ENCODE measurements at places on chromosomes 7 and 10.

DNA sequence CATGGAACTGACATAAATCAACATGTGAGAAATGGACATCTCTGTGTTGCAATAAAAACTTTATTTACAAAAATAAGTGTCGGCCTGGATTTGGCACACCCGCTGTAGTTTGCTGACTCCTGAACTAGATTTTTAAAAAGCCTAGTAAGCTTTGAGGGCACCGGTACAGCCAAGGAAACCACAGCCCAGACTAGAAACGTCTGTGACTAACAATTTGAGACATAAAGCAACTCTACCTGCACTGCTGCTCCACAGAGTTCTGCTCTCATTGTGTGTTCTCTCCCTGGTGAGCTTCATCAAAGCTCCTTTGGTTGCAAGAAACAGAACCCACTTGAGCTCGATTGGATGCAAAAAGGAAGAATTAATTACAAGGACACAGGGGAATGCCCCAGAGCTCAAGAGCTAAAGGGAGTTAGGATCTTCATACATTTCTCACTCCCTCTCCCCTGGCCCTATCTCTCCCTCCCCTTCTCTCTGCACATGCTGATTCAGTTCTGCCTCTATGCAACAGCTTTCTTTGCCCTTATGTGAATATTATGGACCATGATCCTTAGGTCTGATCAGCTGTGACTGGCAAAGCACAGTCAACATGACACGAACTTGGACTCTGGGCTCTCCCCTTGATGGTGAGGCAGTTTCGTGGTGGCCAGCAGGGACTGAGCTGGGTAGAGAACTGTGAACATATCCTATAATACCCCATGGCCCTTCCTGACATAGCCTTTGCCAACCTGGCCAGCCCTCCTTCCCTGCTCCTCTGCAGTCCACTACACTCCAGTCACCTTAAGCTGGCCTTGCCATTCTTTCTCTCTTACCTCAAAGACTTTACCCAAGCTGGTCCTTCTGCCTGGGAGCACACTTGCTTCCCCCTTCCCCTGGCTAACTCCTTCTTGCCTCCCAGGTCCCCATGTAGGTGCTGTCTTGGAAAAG is 77.5 kb upstream of the YAE1 start:
- no peak for DNase-seq

DNA sequence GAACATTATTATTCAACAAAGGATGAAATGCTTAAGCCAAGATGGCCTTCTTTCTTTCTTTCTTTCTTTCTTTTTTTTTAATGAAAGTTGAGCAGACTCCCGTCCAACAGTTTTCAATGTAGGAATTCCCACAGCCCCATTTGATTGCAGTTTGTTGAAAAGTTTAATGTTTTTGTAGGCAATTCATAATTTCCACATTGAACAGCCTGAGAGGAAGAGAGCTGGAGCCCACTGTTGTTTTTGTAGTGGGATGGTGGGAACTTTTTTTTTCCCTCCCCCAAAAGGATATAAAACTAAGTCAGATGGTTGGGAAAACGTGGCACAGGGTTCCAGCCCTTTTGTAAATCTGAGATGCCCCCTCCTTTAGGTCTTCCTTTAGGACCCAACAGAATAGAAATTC is 86.6 kb downstream of the TCF7L2 start:
- no peak for DNase-seq

DNA sequence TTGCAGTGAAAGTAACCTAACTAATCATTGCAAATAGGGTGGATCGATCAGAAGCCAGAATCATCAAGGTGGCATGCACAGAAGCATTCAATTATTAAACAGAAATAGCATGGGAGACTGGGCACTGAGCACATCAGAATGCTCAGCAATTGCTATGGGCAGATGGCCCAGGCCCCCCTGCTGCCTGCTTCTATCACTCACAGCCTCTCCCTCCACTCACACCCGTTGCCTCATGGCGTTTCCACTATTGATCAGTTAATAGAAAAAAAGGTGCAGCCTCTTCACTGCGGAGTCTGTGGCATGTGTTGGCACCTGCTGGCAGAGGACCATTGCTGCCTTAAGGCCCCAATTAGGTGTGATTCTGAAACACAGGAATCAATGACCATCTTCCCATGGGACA is 11.2 kb upstream of the HTR5A start:
- DNase-seq: no peak

DNA sequence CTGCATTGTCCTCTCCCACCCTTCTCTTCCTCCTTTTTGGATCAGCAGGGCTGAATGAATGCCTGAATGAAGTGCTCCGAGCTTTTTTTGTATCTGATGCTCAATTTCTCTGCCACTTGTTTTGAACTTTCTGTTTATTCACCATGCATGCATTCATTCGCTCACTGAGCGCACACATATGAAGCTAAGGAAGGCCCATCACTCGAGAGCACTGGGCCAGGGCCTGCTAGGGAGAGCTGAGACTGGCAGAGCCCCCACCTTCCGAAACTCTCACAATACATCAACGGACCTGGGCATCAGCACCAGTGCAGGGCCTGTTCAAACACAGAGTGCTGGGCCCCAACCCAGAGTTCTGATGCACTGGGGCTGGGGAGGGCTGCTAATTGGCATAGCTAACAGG is 45.7 kb downstream of the RPS24 start:
- DNase-seq: no peak

DNA sequence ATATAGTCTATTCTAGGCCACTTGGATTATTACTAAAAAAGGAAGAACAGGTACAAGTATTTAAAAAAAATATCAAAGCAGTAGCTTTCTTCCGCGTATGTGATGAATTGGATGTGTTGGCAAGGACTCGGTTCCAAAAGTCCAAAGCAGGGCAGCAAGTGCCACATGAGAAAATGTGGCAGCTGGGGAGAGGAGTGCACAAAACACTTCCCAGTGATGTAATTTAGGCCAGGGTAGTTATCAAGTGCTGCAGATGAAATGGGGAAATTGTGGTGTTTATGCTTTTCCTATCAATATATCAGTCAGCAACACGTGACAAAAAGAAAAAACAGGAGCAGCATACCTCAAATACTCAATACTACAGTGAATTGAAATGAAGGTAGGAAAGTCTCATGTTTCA is 7.0 kb downstream of the RHOBTB1 start:
- no peak for DNase-seq

- no peak for DNase-seq
These were observed 137.6 kb upstream of the THSD7A start for GRCh38 chr7:11969643-11970042.

DNA sequence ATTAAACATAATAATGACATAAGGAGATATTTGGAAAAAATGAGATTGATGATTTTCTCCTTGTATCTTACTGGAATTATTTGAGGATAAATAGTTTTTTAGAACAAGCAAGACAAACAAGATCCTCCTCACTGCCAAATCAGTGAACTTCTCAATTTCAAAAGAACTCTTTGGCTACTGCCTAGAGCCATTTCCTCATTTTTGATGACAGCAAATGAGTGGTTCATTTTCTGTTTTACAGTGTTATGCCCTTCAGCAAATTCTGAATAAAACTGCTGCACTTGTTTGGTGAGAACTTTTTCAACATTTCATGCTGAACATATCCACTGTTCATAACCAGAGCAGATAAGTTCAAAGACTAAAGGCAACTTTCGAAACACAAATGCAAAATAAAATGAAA is 42.5 kb upstream of the AHR start:
- no peak for DNase-seq

DNA sequence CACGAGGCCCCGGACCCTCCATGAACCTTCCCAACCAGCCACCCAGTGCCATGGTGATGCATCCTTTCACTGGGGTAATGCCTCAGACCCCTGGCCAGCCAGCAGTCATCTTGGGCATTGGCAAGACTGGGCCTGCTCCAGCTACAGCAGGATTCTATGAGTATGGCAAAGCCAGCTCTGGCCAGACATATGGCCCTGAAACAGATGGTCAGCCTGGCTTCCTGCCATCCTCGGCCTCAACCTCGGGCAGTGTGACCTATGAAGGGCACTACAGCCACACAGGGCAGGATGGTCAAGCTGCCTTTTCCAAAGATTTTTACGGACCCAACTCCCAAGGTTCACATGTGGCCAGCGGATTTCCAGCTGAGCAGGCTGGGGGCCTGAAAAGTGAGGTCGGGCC is 90.6 kb upstream of the PDCD4 start:
- DNase-seq: no peak

GRCh38 chr10:77667426-77668324 is 30.1 kb upstream of the KCNMA1 start:
- DNase-seq: no peak

DNA sequence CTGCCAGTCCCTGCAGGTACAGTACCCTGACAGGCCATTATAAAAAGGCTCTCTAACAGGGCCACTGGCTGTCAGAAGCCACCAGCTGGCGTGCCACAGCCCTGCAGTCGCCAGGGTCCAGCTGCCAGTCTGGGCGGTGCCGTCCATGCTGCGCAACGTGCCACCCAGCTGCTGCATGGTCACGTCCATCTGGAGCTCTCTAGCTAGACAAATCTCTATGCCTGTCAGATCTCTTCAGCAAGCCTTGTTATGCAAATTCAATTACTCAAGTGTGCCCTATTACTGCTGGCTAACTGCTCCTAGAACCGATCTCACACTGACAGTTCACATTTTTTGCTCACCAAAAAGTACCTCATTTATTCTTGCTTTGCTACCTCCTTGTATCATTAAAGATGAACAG is 75.9 kb downstream of the HIBADH start:
- peak; percentile 61 for DNase-seq

- DNase-seq: no peak
These were observed 111.7 kb upstream of the ZNF804B start for GRCh38 chr7:88647825-88648224.

DNA sequence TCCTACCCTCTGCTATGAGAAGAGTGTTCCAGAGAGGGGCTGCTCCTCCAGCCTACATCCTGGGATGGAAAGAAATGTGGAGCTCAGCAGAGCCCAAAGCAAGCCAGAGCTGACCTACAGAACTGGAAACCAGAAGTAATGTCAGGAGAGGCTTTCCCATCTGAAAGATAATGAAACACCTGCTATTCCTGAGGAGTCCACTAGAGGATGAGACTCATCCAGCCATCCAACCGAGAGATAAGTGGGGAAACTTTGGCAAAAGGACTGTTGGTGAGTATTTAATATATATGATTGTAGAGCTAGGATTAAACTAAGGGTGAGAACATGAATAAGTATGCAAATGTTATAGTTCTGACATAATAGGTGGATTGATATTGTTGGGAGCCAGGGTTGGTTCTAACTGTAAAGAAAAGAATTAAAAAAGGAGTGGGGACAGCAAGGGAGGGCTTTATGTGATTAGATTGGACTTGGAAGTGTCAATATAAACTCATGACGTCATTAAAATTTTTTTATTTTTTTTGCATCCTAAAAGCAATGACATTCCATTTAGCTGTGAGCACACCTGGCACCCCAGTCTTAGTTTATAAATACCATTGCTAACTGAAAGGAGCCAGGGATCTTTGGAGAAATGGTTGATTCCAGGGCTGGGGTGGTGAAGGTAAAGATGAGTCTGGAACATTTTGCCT is 312.8 kb upstream of the NFE2L3 start:
- no peak for DNase-seq

DNA sequence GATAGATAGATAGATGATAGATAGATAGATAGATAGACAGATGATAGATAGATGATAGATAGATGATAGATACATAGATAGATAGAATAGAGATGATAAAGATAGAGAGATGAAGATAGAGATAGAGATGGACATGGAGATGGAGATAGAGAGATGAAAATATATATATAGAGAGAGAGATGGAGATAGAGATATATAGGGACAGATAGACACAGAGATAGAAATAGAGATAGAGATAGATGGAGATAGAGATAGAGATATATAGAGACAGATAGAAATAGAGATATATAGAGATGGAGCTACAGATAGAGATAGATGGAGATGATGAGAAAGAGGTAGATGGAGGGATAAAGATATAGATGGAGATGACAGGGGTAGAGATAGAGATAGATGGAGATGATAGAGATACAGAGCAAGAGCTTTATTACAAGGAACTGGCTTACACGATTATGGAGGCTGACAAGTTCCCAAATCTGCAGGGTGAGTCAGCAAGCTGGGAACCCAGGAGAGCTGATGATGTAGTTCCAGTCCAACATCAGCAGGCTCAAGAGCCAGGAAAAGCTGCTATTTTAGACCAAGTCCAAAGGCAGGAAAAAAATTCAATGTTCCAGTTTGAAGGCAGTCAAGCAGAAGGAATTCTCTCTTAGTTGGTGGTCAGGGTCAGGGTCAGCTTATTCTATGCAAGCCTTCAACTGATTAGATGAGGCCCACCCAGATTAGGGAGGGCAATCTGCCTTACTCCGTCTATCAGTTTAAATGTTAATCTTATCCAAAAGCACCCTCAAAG is 37.1 kb downstream of the CAV1 start:
- no peak for DNase-seq

DNA sequence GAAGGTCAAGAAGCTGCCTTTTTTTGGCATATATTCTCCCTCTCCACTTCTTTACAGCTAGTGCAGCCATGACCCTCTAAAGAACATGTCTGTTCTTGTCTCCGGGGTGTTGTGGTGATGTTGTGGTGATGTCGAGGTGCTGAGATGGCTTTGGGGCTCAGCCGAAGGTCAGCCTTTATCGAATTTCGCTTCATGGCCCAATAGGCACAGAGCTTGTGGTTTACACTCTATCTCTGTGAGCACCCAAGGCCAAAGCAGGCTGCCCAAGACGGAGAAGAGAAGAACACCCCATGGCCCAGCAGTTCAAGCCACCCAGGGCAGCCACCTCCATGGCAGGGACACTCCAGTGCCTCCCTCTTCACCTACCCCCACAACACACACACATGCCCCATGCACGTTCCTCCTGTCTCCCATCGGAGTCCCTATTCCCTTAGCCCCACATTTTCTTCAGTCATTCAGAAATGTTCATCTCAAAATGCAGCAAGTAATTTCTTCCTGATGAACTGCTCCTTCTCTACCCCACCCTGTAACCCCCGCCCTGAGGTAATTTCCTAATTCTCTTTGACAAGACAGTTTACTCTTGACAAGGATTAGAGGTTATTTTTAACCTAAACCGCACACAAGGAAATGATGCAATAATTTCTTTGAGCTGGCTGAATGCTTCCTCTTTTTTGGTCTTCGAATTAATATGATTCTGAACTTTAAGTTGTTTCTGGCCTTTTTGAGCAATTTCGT is 18.6 kb upstream of the ADRB1 start:
- no peak for DNase-seq

DNA sequence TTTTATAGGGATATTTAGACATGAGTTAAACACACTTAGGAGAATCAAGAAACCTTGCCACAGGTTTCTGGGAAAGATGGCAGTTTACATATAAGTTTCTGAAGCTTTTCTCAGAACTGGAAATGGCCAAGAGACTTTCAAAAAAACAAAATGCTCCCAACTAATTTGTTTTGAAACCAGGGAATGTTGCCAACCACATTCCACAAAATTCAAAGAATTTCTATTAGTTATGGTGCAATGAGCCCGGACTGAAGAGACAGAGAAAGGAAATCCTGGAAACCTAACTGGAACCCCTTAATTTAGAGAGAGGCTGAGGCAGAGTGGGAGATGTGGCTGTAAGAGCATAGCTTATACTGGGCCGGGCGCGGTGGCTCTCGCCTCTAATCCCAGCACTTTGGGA is 128.5 kb downstream of the PTEN start:
- no peak for DNase-seq

- no peak for DNase-seq
These were observed 1104.2 kb upstream of the LRRN3 start for GRCh38 chr7:109986701-109987100.

All from NCI-H187 (cell line).